ENCODE measurements at places on chromosomes 7 and 10.

- DNase-seq, result no peak
Observed at GRCh38 chr10:24952707-24953645, 570 bp upstream of the PRTFDC1 start.

DNA sequence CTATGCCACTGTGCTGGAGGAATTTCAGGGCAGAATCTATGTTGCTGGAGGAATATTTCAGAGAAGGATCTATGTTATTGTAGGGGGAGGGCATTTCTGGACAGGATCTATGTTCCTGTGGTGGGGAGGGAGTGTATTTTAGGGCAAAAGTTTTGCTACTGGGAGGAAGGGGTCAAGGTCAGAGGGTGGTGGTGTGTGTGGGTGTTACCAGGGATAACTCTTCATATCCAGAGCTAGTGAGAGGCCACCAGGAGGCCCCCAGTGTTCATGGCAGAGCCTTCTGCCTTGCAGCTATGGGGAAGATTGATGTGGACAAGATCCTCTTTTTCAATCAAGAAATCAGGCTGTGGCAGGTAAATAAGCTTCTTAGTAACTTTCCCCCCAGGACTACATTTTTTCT is 2.0 kb upstream of the STRA8 start:
- no peak for DNase-seq

DNA sequence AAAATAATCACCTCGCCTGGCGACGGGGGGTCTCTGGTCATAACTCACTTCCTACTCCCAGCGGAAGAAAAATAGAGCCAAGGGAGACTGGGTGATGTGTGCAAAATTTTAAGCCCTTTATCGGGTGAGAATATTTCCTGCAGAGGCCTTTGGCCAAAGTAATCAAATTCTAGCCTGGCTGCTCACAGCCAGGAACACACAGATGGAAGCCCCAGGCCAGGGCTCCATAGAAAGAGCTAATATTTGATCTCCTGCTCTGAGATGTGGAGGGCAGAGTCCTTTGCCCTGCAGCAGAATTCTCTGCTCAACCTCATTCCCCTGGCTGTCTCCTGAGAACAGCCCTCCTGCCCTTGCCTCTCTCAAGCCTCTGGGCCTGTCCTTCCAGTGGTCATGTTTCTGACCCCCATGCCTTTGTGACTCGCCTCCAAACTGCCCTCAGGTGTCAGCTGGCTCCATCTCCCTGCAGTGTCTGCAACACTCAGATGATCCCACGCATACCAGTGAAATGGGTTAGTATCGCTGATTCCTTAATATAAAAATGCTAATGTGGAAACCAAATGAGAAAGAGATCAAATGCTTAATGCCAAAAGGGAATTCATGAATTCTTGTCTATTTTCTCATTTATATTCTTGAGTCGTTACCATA is 34.5 kb downstream of the FRMD4A start:
- DNase-seq, result no peak

- DNase-seq, result no peak
Observed at GRCh38 chr7:70356787-70357328, 758.6 kb downstream of the AUTS2 start.

- DNase-seq, result no peak
Observed at GRCh38 chr10:31515819-31516402, 196.9 kb downstream of the ZEB1 start.

DNA sequence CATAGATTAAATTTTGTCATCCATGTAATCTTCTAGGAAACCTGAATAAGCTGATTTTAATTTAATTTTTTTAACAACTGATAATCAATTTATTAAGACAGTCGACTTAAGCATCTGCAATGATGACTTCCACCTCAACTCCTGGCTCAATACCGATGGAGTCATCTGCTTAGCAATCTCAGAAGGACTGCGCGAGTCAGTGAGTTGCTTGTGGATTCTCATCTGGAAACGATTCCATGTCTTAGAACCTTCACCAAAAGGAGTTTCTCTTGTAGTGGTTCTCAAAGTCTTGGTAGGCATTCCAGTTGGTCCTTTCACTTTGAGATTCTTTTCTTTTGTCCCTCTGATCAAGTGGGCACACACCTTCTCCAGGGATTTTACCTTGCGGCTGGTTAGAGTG is 85.5 kb downstream of the XRCC2 start:
- DNase-seq, result no peak

- no peak for DNase-seq
Observed at GRCh38 chr10:12561720-12562119, 212.4 kb downstream of the CAMK1D start.

DNA sequence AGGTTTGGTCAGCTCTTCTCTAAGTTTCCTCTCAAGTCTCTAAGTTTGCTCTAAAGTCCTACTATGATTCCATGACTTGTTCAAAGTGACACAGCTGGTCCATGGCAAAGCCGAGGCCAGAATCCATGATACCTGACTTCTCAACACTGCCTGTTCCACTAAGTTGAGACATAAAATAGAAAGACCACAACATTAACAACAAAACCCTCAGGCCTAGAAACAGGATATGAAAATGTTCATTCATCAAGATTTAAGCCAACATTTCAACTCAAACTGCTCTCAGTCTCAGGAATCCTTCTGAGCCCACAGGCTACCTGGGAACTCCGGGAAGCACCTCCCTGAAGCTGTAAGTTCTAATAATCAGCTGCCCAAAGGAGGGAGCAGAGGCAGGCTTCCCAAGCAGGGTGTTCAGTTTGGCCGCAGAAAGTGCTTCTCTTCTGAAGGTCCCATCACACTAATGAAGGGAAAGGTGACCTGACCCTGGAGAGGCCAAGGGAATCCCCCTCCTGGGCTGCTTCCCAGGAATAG is 62.9 kb downstream of the STK17A start:
- no peak for DNase-seq

Data from right renal cortex interstitium (tissue), 3 donors.